ENCODE measurements at places on chromosomes 6 and 20. TPM values are rescaled to one million over a fixed set of nuclear protein-coding genes. Genes with fewer than 3 reads are reported as not detected.

TNF gene
- not detected for polyA plus RNA-seq

HLA-DRB5 gene
- not detected for polyA plus RNA-seq

PTCHD4 gene
- polyA plus RNA-seq: 38.7 TPM

ENPP1 gene
- polyA plus RNA-seq: 7.2 TPM

FOXS1 gene
- polyA plus RNA-seq: not detected

NKX2-2 gene
- polyA plus RNA-seq: 0.69 TPM

NHLRC1 gene
- polyA plus RNA-seq: 2.7 TPM

GLP1R gene
- polyA plus RNA-seq: not detected

GPR63 gene
- 129 TPM for polyA plus RNA-seq

DLL1 gene
- 0.17 TPM for polyA plus RNA-seq

DPPA5 gene
- not detected for polyA plus RNA-seq

PIGU gene
- polyA plus RNA-seq: 5.3 TPM

ENPP5 gene
- polyA plus RNA-seq: 295 TPM

PRSS35 gene
- not detected for polyA plus RNA-seq

TCFL5 gene
- 3.9 TPM for polyA plus RNA-seq

OR10C1 gene
- polyA plus RNA-seq: not detected

FHL5 gene
- polyA plus RNA-seq: 3.8 TPM

SEL1L2 gene
- polyA plus RNA-seq: 2.1 TPM

FOXA2 gene
- not detected for polyA plus RNA-seq

TMEM181 gene
- polyA plus RNA-seq: 27.3 TPM

GSTA2 gene
- not detected for polyA plus RNA-seq

TREM1 gene
- not detected for polyA plus RNA-seq

METTL24 gene
- not detected for polyA plus RNA-seq

CCN5 gene
- polyA plus RNA-seq: not detected
